Stimulated activated CD4-positive, alpha-beta T cell treated with anti-CD3 and anti-CD28 coated beads, Interleukin-2, amount 100 ng/mL, for 24 hours (primary cell): ENCODE measurements at places on chromosomes 1 and 21.

DNA sequence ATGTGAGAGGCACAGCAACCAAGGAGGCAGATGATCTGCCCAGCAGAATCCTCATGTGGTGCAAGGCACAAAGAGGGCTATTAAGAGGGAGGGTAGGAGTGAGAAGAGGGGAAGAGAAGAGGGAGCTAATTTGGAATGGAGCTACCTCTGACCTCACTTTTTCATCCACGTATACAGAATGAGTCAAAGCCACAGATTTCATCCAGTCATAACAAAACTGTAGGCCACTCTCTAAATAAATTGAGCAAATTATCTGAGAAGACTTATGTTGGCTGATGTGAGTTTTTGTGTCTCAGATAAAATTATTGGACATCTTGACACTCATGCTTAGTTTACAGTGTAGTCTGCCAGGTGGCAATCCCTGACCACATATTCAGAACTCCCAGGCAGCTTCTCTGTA is 325.6 kb downstream of the TTLL7 start:
- no peak for DNase-seq

- no peak for DNase-seq
Observed at GRCh38 chr1:85983316-85983715, 173.3 kb downstream of the COL24A1 start.

DNA sequence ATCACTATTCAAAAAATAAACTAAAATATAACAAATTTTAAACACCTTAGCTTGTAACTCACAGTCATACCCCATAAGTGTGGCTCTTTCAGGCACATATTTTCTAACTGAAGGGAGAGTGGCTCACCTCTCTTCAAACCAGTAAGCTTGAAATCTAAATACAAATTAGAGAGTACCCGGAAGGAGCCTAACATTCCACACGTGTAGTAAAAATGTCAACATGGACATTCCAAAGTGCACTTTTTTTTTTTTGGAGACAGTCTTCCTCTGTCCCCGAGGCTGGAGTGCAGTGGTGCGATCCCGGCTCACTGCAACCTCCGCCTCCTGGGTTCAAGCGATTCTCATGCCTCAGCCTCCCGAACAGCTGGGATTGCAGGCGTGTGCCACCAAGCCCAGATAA is 275.6 kb upstream of the ADGRL2 start:
- DNase-seq: no peak

DNA sequence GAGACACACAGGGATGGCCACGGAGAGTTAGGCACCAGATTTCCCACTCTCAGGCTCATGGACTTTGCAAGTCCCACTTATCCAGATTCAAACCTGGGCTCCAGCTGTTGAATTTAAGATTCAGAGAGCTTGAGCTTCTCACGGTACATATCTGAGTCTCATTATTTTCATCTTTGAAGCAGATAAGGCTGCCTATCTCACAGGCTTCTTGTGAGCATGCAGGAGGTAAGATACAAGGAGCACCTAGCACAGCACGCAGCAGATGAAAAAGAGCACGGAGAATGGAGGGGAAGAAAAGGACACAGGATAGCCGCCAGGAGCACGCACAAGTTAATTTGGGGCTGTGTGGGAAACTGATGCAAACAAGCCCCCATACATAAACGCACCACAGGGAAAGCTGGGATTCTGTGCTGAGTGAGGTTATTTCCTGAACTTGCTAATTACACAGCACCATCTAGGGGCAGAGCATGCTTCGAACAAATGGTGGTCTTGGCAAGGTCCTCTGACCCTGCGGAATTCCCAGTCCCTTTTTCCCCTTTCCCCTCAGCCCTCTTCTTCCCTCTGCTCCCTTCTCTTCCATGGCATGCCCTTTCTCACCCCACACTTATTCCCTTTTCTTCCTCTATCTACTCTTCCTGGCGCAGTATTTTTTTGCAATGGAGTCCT is 134.7 kb upstream of the VANGL1 start:
- no peak for DNase-seq

DNA sequence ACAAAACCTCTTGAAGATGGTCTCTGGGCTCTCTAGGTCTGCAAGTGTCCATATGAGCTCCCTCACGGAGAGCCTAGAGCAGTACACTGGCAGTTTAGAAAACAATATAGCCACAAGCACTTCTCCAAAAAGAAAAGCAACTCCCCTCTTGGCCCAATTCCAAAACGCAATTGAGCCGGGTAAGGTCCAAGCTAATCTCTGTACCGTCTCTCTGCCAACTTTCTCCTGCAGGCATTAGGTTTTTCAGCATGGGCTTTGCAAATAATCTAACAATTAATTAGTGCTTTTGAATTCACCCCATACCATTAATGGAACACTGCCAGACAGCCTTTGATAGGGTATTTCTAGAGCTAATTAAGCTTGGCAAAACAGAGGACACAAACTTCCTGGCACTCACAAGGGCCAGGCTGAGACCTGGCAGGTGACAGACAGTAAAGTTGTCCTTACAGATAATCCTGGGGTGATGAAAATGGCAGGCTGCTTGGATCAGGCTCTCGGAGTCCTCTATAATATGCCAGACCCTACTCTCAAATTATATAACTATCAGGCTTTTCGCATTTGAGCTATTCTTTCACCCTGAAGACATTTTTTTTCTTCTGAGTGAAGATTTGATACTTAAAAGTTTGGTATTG is 39.8 kb downstream of the TGFBR3 start:
- DNase-seq: no peak

DNA sequence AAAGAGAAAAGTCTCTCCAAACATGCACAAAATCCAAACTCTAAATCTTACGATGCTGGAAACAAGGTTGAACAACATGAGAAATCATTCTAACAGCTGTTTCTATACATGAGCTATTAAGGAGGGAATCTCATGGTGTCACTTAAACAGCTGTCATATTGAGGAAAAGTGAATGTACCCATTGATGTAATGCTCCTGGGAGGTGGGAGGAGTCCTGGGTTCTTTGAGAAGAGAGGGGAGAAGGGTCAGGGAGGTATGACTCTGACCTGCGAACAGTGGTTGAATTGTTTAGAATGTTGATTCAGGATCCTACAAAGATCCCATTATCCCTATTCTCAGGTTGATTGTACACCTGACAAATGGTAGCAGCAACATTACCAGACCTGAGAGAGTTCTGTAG is 49.3 kb downstream of the ZC3H11B start:
- no peak for DNase-seq

- no peak for DNase-seq
Observed at GRCh38 chr1:19101244-19101643, 108.8 kb downstream of the UBR4 start.

DNA sequence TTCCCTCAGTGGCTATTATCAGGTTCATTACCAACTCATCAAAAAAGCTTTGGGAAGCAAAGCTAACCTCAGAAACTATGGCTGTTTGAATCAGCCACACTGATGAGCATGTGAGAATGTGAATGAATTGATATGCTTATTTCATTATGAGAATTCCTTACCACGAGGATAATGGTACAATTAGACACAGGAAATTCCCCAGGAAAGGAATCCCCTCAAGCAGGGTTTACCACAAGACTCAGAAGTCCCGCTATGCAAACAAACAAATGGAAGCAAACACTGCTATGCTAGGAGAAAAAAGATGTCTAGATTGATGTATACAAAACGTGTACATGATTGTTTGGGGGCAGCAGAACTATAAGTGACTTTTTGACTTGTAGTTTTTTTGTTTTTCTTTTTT is 205.0 kb downstream of the HMCN1 start:
- no peak for DNase-seq
